GM12891 (cell line): ENCODE measurements at places on chromosomes 7 and 10.

DNA sequence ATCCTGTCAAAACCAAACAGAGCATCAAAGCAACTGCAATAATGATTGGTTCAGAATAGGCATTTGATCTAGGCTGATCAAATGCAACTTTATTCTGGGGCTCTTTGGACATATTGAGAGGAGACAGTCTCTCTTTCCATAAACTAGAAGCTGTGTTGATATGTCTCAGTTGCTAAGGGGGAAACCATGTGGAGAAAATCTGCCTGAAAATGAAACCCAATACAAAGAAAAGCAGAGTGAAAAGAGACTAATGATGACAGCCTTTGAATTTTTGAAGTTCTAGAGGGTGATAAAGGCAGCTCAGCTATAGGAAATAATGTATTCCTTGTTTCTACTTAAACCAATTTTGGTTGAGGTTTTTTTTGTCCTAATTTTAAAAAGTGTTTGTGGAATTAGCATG is 941.8 kb upstream of the POT1 start:
- no peak for DNase-seq

DNA sequence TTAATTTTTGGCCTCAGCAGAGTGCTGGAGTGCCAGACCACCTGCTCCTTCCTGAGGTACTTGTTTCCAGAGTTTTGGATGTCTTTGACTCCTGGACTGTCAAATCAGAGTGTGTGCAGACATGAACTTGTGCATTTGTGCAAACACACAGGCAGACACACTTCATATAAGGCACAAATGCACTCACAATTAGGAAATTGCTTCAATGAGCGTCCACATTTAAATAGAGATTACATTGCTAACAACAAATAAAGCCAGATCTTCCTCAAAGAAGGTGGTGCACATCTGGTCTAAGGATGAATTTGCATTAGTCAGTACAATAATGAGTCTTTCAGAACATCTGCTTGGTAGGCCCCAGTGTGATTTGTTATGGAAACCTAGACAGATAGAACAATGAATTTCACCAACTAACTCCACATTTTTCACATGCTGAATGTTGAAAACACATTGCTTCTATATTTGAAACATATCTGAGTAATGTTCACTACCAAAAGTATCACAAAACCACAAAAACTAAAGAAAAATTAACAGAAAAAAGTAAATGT is 266.7 kb upstream of the INHBA start:
- no peak for DNase-seq

DNA sequence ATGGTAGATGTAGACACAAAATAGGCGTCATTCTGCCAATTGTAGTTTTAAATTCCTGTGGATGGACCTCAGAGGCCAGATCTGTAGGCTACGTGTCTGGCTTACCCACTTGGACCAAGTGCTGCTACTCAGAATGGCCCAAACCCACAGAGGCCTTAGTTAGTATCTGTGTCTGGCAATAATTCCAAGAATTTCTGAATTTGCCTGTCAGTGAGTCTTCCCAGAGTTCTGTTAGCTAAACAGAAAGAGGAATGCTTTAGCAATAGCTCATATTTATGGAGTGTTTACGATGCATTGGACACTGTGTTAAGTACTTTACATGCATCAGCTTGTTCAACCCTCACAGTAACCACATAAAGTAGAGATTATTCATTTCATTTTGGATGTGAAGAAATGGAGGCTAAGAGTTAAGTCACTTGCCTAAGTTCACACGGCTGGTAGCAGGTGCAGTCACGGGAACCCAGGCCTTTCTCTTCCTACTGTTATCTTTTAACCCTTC is 231.8 kb downstream of the PTEN start:
- no peak for DNase-seq

GRCh38 chr7:111895049-111895448 is 311.1 kb downstream of the DOCK4 start:
- DNase-seq: no peak

DNA sequence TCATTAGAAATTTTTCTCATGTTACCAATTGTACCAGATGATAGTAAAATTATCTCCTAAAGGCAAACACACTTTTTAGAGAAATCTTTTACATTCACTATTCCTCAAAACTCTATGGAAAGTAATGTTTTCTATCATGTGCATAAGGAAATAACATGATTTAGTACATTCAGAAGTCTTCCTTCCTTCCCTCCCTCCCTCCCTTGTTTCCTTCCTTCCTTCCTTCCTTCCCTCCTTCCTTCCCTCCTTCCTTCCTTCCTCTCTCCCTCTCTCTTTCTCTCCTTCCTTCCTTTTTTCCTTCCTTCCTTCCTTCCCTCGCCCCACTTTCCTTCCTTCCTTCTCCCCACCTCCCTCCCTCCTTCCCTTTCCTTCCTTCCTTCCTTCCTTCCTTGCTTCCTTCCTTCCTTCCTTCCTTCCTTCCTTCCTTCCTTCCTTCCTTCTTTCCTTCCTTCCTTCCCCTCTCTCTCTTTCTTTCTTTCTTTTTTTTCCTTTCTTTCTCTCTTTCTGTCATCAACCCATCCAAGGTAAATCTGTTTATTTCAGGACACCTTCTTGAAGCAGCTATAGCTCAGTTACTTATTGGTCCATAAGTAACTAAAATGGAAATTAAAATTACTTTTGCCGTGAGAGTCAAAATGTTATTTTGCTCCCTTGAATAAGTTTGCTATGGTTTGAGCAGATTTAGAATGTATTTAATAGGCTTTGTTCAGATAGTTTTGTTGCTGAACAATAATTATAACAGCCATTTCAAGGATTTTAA is 197.9 kb downstream of the PLXDC2 start:
- no peak for DNase-seq

DNA sequence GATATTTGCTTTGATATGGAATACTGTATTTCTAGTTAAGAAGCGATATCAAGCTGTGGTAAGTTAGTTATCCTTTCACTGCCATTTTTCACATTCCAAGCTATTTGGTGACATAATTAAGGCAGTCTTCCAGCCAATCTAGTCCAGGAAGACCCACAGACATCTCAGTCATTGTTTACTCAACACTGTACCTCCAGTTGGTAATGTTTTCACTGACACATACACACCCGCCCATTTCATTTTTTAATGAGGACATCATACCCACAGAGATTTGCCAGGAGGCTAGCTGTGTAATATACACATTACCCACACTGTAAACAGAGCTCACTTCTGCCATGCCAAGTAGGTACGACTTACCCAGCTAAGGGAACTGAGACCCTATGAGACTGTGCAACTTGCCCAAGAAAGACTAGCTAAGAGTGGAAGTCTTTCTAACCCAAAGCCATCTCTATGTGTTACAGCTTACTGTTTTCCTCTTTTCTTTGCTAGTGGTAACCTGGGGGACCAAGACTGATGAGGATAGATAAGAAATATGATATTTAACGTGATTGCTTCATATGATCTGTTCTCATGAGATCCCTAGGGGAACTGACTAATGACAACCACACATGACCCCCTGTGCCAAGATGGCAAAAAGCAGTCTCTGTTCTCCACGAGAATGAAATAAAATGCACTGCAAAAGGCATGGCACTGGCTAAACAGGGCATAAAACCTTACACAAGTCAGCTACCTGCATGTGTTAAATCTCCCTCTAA is 179.0 kb downstream of the DGKI start:
- DNase-seq: no peak

GRCh38 chr7:145434811-145435210 is 599.0 kb upstream of the TPK1 start:
- no peak for DNase-seq

- DNase-seq: no peak
Observed at GRCh38 chr10:133008196-133008595, 65.8 kb upstream of the CFAP46 start.

- no peak for DNase-seq
Observed at GRCh38 chr10:78604286-78604685, 464.5 kb upstream of the ZMIZ1 start.

- no peak for DNase-seq
Observed at GRCh38 chr10:52451817-52452216, 137.7 kb downstream of the DKK1 start.

GRCh38 chr7:11831736-11832495 is at the start of gene THSD7A:
TSS of gene THSD7A (minus strand) at chr7:11832198. CDS start at chr7:11831946, 252 bp downstream.
- DNase-seq: peak; percentile 26

DNA sequence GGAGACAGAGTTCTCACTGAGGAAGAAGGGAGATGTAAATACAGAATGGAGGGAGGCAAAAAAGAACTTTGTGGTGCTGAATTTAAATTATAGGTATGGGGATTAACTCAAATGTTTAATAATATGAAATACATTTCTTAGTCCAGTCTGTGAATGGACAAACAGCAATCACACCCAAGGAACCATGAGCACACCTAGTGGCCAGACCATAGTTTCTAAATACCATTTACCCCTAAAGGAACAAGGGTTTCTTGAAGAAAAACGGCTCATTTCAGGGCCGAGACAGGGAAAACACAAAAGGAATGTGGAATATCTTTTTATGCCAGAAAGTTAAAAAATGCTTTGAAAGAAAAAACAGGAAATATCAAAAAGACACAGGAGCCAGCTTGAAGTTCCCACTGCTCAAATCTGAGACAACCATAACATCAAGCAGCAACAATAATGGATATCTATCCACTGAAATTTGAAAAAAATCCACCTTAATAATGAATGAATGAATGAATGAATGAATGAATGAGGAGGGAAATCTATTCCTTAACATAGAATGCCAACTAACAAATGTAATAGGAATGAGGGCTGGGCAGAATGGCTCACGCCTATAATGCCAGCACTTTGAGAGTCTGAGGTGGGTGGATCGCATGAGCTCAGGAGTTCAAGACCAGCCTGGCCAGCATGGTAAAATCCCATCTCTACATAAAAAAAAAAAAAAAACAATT is 8.6 kb downstream of the IPMK start:
- DNase-seq: no peak
